Stimulated activated CD8-positive, alpha-beta memory T cell treated with anti-CD3 and anti-CD28 coated beads, Interleukin-7, amount 100 ng/mL, for 24 hours (primary cell): ENCODE measurements at places on chromosomes 3 and 15.

DNA sequence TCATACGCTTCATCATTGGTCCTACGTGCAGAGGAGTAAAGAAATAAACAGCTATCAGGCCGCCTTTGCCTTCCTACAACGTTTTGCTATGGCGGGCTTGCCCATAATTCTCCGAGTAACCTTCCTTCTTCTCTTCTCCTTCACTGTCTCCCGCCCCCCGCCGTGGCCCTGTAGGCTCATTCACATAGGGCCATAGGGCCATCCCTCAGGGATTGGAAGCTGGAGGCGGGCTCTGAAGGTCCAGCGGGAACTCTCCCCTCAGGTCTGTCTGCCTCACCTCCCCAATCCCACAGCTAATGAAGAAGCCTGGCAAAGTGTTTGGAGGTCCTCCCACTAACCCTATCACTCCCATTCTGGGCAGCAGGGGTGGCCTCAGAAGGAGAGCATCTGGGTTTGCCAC lies 43.6 kb downstream of the SEMA5B start:
- no peak for DNase-seq

DNA sequence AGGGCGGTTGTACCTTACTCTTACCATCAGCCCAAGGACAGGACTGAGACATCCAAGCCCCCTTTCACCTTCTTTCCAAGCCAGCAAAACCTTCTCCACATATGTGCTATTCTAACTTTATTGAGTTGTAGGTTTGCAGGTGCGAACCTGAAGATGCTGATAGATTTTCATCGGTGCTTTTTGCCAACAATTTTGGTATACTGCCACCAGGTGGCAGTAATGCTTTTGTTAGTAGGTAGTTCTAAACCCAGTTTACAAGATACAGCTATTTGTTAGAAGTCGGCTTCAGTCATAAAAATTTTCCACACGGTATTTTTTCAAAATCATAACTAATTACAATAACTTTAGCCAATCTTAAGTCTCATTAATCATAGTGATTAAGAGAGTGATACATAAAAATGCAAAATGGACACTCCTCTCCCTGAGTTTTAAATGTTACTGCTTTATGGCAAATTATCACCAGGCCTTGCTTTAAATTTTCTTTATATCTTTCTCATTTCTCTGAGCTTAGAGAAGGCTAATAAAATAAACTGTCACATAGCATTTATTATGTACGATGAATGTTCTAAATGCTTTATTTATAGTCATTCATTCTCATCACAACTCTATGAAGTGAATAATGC lies 636 bp downstream of the TBC1D21 start:
- DNase-seq: no peak

- DNase-seq: no peak
Measured at GRCh38 chr3:158642005-158642404, 2.3 kb upstream of the GFM1 start.

- no peak for DNase-seq
Measured at GRCh38 chr3:136281966-136282520, 31.9 kb downstream of the PCCB start.

- DNase-seq: no peak
Measured at GRCh38 chr15:44099671-44100070, 95.4 kb downstream of the FRMD5 start.

- no peak for DNase-seq
Measured at GRCh38 chr3:66393333-66394005, 107.4 kb downstream of the LRIG1 start.

DNA sequence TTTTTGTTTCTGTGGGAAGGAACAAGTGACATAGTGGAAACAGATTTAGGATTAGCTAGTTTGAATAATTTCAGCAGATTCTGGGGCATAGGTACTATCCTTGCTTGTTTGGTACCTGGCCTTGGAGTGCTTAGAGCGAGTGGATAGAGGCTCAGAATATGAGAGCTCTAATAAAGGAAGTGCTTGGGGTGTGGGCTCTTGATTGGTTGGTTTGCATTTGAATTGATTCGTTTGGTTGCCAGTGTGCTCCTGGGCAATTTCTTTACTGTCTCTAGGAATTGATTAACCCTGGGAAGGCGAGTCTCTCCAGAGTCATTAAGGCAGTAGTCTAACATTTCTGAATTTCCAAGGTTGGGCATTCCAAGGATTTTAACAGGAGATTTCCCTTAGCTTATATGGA lies 98.0 kb downstream of the DTWD1 start:
- no peak for DNase-seq

DNA sequence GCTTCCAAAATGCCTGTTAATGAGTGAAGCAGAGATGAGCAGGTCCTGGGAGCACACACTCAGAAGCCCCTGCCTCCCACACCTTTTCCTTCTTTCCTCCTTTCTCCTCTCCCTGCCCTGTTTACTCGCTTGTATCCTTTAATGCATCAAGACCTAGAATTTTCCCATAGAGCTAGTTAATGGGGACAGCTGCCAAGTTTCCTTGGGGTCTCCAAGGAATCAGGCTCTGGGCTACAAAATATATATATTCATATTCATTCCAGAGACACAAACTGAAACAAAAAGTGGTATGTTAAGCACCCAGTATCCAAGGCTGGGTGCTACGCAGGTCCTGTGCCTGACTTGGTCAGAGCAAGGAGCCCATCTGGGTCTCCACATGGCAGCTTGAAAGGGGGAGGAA lies 235.6 kb downstream of the MYRIP start:
- no peak for DNase-seq

- DNase-seq: no peak
Measured at GRCh38 chr15:47897525-47897924, 180.2 kb downstream of the SEMA6D start.
